ENCODE measurements at places on chromosomes 7 and 10.

DNA sequence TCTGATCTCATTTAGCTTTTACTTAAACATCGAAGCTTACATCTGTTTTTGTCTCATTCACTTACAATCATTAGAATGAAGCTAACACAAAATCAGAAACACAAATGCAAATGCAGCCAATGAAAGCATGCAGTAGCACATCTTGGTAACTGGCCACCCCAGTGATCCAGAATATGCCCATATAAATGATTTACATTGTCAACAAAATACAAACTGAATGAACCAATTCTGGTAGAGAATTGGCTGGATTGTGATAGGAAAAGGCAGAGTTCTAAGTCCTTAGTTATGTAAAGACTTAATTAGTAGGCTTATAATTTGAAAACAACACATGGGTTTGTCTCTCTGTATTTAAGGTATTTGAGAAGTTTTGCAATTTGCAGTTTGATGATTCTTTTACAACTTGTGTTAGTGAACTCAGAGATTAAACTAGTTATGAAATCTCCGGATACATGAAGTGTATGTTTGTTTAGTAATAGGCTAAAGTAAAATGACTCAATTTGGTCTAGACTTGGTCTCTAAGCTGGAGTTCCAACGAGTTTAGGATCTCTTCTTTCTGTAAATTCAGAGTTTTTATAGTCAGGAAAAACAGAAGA is 21.2 kb downstream of the TECTB start:
- no peak for DNase-seq

- DNase-seq: no peak
Observed at GRCh38 chr10:72730479-72730878, 38.5 kb downstream of the MCU start.

DNA sequence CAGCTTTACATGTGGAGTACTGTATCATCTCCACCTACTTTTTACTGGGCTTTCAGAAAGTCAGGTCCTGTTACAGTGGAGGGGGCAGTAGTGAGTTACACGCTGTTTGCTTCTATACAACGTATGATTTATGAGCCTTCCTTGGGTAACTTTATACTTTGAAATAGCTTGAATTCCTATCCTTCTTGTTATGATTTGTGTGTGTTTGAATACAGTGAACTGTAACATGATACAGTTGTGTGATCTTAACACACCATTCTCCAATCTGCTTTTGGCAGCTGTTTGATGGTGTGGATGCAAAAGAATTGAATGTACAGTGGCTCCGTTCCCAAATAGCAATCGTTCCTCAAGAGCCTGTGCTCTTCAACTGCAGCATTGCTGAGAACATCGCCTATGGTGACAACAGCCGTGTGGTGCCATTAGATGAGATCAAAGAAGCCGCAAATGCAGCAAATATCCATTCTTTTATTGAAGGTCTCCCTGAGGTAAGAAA is 41.7 kb downstream of the SP8 start:
- DNase-seq: no peak

DNA sequence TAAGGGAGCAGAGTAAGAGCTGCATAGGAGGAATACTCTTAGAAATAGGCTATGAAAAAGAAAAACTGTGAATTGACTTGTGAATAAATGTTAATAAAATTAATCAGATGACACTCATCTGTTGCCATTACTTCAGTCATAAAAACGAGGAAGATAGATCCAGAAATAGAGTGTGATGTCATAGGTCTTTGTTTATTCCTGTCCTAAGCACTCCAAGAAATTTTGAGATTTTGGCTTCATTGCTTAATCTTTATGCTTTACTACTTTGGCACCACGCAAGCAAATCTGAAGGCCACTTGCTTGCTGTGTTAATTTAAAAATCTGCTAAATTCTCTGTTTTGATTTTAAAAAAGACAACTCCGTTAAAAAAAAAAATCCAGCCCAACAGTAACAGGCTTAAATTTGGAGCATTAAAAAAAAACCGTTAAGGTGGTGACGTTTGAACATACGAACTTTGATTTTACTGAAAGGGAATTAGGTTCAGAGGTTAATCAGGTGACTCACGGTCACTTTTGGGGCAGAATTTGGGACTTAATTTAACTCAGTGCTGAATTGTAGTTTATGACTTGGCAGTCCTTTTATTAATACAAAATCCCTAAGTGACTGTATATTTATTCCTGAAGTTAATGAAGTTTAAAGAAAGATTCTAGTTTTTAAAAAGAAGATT is 3.4 kb downstream of the IFRD1 start:
- DNase-seq: no peak

All from epithelial cell of proximal tubule (primary cell).